ENCODE measurements at places on chromosomes 2 and 18.

DNA sequence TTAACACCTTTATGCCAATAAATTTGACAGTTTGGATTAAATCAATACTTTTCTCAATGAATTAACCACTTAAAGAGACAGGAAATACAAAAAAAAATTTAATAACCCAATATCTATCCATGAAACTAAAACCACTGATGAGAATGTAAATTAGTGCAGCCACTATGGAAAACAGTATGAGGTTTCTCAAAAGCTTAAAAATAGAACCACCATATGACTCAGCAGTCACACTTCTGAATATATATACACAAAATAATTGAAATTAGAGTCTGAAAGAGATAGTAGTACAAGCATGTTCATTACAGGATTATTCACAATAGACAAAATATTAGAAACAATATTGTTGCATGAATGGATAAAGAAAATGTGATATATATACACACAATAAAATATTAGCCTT, 382.1 kb upstream of the SETBP1 start:
- DNase-seq: no peak

DNA sequence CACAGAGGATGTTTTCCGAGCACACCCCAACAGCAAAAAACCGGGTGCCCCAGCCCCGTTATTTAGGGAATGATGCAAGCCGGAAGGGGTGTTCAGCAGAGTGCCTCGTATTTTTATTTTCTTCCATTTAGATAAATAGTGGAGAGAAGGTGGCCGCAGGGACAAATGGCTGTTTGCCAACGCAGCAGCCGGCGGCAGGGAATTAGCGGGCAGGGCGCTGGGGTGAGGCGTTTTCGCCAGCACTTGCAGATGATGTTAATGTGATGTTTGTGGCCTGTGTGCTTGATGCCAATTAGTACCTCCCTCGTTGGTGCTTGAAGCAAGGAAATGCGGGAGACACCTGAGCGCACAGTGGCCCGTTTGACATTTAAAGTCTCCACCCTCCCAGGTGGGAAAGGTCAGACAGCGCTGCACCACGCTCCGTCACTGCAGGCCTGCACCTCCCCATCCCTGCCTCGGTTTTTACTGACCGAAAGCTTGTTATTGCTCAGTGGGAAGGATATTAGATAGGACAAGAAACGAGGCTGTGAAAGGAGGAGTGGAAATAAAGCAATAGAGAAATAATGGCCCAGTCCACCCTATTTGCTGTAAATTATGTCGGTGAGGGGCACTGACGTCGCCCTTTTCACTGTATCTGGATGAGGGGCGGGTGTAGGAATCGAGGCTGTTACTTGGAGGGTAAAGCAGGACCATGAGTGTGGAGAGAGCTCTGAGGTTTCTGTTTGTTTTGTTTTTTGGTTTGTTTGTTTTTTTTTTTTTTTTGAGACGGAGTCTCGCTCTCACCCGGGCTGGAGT, 39.1 kb downstream of the NFATC1 start:
- no peak for DNase-seq

DNA sequence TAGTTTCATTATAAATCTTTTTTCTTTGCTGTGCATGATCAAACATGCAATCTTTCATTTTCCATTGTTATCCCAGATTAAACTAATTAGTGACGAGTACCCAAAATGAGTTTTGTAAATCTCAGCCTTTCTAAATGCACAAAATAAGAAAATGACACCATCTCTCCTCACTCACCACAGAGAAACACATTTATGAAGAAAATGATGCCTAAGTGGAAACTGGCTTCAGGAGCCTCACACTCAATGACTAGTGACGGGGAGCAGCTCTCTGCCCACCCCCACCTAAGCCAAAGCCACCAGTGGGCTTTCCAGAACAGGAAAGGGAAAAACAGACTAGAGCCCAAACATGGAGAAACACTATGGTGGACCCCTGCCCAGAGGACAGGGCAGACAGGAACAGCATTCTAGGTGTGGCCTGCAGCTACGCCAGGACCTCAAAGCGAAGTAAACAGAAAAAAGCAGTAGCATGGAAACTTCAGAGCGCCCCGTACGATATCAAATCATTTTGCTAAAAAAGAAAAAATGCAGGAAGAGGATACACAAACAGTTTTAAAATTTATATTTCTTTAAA, 113.5 kb downstream of the RBMS1 start:
- DNase-seq: no peak

DNA sequence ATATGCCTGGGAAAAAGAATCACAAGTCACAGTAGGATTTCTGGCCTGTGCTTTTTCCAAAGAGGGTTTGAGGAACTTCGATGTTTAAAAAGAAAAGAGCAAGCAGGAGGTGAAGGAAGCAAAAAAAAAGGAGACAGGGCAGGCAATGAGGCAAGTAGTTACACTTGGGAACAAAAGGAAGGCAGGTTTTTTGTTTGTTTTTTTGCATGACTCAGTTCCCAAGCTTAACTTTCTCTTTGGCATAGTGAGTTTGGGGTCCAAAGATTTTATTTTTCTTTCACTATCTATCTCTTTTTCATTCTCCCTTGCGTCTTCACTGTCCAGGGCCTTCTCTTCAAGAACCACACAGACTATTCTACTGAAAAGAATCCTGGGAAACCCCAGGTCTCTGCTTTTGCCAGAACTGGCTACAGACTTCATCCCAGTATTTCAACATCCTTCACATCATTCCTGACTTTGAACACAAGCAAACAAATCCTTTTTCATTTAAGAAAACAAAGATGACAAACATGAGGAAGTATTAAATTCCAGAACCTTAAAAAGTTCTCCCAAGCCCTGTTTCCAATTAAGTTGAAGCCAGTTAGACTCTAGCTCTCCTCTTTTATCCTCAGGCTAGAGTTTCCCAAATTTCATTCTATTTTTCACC, 210.7 kb upstream of the RND3 start:
- no peak for DNase-seq

GRCh38 chr18:58605027-58606020, 23.6 kb downstream of the ALPK2 start:
- no peak for DNase-seq

DNA sequence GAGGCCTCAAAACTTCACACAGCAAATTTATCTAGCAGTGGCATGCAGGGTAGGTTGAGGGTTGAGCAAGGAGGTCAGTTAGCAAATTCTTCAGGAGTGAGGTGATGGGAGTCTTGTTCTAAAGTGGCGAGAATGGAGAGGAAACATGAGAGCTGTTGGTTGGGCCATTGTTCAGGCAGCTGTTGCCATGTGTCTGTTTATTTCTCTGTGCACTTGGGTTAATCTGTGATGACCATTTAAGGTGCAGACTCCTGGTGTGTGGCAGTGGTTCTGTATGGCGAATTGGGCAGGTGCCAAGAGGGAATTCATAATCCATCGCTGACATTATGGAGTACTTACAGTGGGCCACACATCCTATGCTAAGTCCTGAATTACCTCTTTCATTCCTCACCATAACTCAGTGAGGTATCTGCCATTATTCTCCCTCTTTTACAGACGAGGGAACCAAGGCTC, 30.4 kb downstream of the TMEM178A start:
- peak; percentile 43 for DNase-seq

DNA sequence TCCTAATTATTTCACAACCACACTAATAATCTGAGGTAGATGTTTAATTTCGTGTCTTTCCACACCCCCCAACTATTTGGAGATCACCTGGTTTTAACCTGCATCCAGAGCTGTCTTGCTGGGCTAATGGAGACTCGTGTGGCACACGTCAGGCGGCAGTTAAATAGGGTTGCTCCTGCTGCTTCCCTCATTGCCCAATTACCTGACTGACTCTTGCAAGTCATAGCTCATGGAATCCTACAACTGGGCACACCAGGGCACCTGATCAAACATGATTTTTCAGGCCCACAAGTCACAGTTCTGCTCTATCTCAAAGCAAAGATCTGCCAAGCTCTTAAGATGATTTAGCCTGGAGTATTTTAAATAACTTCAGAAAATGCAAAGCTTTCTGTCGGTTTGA, 1430.4 kb upstream of the ACVR2A start:
- no peak for DNase-seq

- no peak for DNase-seq
Observed at GRCh38 chr2:174403628-174404027, 8.1 kb downstream of the SCRN3 start.

DNA sequence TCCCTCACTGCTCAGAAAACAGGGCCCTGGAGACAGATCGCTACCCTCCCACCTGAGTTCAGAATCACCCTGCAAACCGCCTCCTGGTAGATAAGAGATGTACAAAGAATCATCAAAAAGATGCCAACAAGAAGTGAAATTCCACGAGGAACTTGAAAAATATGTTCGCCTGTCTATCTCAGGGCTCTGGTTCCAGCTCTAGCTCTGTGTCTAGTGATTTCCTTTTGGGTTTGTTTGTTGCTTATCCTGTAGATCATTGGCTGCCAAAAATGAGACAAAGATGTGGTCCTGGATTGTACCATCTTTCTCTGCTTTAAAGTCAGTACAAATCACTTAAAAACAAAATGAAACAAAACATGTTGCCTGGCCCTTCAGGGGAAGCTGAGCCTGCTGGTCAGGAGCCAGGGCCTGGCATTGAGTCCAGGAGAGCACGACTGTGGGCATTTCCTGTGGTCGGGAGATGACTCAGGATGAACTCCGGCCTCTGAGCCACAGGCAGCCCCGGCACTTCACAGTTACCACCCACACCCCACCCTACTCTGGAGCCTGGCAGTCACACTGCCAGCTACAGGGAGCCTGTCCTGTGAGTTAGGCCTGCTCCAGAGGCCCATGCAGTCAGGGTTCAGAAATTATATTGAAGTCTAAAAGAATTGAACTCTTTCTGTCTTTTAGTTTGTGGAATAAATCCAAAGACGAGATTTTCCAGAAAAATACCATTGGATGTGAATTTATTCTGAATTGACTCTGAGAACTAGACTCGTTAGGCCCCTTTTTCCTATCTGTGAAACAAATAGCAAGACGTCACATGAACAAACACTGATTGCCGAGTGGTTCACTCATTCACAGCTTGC, 8.0 kb upstream of the ITGB6 start:
- DNase-seq: no peak

DNA sequence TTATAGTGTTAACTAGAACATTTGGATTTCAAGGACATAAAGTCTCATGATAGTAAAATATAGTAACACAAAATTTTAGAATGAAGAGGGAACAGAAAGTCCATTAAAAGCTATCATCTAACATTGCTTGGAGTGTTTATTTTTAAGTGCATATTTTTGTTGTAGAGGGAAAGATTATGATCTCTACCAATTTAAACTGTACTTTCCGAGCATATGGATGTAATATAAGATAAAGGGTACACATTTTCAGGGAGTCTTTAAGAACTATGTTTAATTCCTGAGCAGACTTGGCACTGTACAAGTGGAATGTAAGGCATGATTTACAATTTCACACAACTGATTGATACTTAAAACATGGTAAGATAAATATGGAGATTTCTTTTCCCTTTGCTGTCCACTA, 34.2 kb upstream of the ZNF804A start:
- no peak for DNase-seq

- DNase-seq: no peak
Observed at GRCh38 chr2:18273205-18273604, 287.2 kb downstream of the RDH14 start.

All from lung (tissue), 17 donors.